Activated CD4-positive, alpha-beta memory T cell treated with anti-CD3 and anti-CD28 coated beads for 36 hours (primary cell): ENCODE measurements at places on chromosomes 2 and 18. TPM values are rescaled to one million over a fixed set of nuclear protein-coding genes. Genes with fewer than 3 reads are reported as not detected.
A peak's percentile ranks its signal among the peaks of the same experiment; 100 is the strongest.

The TMEM163 gene
- total RNA-seq = not detected

- DNase-seq = no peak
Measured at GRCh38 chr2:42796427-42797248, 4.3 kb upstream of the HAAO start.

DNA sequence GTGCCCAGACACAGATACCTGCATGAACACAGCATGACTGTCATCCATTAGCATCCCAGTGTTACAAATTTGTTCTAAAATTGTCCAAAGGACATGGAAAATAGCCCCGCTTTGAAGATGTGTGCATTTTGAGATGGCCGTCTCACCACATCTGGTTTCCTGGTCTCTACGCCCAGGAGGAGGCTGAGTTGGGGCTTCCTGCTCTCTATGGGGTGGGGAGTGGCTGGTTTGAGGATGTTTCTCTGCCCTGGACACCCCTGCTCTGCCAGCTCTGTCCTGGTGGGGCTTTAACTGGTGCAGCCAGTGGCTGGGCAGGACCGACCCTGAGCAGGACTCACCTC, 74.6 kb upstream of the SMAD7 start:
- no peak for DNase-seq

DNA sequence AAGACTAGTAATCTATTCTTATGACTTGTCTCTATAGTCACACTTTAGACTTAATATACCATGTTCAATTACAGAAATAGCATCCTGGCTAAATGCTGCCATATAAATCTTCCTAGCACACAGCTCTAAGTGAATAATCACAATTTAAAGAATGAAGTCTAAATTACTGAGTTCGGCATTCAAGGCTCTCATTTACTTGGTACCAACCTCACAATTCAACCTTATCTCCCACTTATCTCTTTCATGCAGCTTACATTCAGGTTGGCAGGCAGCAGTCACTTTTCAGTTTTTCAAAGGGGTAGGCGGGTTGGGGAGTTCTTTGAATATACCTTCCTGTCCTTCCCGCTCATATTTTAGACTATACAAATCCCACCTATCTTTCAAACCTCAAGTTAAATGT, 1.5 kb downstream of the MMADHC start:
- no peak for DNase-seq

The RHBDD1 gene
- total RNA-seq = 41.1 TPM

The POU3F3 gene
- not detected for total RNA-seq

DNA sequence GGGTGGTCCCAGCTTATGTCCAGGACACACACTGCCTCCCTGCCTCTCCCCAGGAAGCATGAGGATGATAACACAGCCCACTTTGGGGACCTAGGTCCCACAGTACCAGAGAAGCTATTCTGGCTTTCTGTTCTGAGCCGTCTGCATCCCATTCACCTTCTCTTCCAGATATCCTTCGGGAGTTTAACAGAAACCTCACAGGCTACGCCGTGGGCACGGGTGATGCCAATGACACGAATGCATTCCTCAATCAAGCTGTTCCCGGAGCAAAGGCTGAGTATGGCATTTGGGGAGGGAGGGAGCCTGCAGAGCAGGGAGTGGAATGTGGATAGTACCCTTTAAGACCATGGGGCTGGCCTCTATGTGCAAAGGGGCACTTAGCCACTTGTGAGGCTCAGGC, 102.6 kb downstream of the PLB1 start:
- DNase-seq = no peak

The ABCG8 gene
- total RNA-seq = not detected

- DNase-seq = no peak
Measured at GRCh38 chr2:149990965-149991364, 403.4 kb upstream of the MMADHC start.

The CYP1B1 gene
- total RNA-seq = 3.3 TPM

The SLC5A7 gene
- not detected for total RNA-seq

The FIGN gene
- total RNA-seq = not detected

- no peak for DNase-seq
Measured at GRCh38 chr18:39205565-39206195, 1640.1 kb upstream of the CELF4 start.

DNA sequence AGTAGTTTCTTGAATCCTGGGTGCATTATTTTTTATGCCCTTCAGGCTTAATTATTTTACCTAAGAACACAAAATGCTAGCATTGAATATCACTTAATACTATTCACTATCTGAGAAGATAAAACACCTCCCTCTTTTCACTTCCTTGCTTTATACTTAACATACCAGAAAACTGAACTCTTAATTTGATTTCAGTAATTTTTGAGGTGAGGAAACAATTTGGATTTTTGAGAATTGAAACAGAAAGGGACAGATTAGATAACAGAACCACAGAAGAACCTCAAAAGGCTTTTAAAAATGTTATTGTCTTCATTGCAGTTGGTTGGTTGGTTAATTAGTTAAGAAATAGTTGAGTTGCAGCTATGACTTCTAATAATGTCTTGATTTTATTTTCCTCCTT, 69.5 kb downstream of the GPD2 start:
- DNase-seq = no peak

The TUBA3E gene
- total RNA-seq = not detected

GRCh38 chr2:26530696-26531095, 52.8 kb upstream of the OTOF start:
- no peak for DNase-seq

- DNase-seq = no peak
Measured at GRCh38 chr2:126912201-126912600, 13.5 kb downstream of the TEX51 start.

The CEBPZ gene
- 74.6 TPM for total RNA-seq

The TUBB8B gene
- total RNA-seq = not detected

DNA sequence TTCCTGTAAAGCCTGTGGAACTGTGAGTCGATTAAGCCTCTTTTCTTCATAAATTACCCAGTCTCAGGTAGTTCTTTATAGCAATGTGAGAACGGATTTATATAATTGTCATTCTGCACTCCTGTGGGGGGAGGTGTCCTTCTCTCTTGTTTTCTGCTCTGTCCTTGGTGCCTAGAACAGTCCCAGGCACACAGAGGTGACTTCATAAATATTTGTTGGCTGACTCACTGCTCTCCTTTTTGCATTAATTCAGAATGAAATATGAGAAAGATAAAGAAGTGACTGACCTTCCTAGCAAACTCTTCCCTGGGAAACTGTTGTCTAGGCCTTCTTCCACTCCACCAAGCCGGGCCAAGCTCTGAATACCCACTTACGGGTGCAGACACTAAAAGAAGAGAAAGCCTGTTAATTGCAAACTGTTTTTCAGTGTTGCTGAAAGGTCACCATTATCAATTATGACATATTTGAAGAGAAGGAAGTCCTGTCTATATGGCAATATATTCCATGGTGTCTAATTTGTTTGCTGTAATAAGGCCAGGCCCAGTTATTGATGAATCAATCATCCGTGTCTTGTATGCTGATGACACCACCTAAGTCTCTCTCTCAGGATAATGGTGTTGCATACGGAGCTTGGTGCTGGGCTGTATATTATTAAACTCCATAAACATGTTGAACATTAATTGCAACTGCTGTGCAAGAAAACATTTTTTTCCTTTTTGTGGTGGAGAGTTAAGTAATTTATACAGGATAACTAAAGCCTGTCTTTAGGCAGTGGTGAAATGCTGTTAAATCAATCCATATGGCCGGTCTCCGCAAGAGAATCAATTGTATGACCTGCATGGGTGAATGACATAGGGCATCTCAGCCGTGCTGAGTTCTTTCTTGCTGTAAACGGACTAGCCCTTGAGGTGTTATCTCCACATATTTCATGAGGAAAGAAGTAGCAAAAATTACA, 567.5 kb downstream of the SLC4A3 start:
- no peak for DNase-seq

GRCh38 chr2:974054-974453, 23.4 kb downstream of the SNTG2 start:
- DNase-seq = peak; percentile 39
